Stimulated activated CD8-positive, alpha-beta memory T cell treated with anti-CD3 and anti-CD28 coated beads, Interleukin-4, amount 100 ng/mL, for 4 hours (primary cell): ENCODE measurements at places on chromosomes 2 and 18.
A peak's percentile ranks its signal among the peaks of the same experiment; 100 is the strongest.

DNA sequence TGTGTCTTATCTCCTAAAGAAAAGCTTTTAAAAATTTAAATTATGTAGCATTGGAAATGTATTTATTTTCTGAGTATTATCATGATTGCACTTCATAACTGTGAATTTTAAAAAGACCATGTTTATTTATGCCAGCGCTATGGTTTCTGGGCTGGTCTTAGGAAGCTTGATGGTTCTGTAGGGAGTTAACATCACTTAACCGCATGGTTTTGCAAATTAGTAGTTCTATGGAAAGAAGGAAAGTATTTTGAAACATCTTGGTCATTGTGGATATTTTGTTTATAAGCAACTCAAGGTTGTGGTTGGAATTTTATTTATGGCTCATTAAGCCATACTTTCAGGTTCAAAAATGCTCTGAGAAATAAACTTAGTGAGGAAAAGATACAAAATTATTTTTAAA lies 549.4 kb downstream of the STK39 start:
- DNase-seq: no peak

GRCh38 chr2:226600802-226601201 lies 198.8 kb downstream of the IRS1 start:
- DNase-seq: no peak

DNA sequence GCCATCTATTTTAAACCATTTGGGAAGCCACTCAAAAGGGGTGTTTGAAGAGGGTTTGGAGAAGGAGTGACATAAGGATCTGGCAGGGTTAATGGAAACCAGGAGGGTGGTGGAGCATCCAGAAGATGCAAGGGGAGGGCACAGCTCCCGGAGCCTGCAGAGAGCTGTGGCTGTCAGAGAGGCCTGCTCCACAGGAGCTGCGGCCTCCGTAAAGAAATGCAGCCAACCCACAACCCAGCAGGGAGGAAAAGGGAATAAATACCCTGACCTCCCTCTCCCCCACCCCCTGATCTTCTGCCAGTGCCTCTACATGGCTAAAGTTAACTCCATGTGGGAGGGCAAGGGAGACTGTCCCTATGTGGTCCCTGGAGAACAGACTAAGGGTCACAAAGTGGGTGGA lies 567.1 kb upstream of the POU3F3 start:
- DNase-seq: no peak

- no peak for DNase-seq
Observed at GRCh38 chr2:1929001-1929400, 184.7 kb upstream of the PXDN start.

DNA sequence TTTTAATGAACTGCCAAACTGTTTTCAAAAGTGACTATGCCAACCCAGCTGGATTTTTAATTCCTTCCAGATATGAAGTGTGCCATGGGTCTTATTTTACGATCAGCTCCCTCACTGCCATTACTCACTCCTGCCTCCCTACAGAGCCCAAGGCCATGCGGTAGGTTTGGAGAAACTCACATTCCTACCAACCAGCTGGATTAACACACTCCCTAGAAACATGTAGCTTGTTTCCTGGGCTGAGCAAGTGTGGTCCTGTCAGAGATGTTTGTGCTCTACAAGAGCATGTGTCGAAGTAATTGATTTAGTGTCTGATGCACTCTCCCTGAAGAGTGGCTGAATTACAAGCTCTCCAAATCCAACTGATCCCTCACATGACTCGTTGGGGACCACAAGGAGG lies 82.5 kb downstream of the SPP2 start:
- DNase-seq: no peak

DNA sequence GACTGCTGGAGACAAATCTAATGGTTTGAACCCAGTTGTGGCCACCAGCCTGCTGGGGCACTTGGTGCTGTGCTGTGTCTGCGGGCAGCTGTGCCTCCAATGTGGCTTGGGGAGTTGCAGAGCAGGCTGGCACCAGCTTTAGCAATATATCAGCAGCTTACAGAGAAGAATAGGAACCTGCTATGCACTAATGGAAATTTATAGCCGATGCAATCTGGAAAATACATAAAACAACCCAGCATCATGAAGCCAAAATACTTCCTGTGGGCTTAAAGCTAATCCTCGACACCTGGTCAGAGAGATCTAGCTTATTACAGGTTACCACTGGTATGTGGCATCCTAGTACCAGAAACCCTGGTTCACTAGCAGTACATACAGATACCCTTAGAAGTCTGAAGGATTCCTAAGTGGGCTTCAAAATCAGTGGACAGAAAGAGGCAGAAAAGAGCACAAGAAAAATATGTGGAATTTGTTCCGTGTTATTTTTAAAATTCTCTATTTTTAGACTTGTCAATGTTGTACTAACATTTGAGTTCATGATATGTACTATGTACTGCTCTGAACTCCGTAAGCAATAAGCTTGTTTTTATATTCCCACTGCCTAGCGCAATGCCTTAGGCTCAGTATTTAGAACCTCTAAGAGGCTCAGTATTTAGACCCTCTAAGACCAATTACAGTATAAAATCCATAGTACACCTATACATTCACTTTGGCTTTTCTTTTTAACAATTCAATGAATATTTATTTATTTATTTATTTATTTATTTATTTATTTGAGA lies 194.7 kb downstream of the UXS1 start:
- DNase-seq: no peak

DNA sequence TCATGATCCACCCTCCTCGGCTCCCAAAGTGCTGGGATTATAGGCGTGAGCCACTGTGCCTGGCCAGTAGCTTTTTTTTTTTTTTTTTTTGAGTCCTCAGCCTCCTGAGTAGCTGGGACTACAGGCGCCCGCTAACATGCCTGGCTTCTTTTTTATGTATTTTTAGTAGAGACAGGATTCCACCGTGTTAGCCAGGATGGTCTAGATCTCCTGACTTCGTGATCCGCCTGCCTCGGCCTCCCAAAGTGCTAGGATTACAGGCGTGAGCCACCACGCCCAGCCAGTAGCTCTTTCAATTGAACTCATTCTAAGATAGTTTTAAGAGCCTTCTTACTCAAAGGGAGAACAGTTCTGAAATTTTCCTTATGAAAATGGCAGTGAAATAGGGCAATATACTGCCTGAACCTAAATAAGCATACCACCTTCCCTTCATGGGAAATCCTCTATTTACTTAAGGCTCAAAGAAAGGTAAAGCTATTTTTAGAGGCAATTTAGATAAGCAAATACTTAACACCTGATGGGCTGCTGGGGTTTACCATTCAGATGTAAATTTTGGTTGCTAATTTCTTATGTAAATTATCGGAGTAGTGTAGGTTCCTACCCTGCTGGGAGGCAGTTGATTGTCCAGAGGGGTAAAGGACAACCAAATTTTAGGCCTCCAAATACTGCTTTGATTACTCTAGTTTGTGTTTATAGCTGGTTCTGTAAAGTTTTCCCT lies 144.7 kb downstream of the GREB1L start:
- DNase-seq: no peak

DNA sequence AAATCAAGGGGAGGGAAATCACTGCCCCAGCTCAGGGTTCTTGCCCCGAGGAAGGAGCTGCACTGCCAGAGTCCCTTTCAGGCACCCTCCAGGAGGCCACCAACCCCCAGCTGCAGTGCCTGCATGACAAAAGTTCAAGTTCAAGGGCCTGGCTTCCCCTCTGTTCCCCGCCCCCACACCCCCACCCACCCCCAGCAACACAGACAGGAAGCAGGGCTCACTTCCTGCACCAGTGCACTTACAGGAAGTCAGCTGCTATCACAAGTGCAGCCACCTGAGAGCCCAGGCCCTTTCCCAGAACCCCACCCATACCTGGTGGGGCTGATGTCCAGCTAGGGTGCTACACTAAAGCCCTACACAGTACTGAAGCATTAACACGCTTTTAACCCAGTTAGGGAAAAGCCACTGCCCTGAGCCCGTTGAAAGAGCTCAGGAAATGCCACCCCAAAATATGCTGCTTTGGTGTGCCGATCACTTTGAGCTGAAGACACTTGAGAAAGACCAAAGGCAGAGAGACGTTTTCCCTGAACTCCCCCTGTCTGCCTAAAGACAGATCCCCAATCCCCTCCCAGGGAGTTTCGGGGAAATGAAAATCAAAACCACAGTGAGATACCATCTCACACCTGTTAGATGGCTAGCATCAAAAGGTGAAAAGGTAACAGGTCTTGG lies 109.9 kb upstream of the CAB39 start:
- peak; percentile 28 for DNase-seq

DNA sequence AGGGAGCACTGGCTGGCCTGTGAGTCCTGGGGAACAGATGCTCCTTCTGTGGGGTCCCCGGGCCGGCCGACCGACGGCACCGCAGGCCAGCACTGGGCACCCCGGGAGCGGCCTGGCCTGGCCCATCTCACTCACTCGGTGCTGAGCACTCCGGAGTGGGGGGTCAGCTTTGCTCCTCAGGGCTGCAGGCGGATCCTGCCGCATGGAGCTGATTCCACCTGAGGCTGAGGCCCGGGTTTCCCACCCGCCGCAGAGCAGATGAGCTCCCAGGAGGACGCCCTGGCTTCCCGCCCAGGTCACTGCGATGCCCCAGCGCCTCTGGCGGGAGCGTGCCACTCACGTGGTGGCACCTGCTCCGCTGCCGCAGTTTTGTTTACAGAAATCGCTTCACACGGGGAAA lies 418.6 kb downstream of the GALR1 start:
- no peak for DNase-seq

DNA sequence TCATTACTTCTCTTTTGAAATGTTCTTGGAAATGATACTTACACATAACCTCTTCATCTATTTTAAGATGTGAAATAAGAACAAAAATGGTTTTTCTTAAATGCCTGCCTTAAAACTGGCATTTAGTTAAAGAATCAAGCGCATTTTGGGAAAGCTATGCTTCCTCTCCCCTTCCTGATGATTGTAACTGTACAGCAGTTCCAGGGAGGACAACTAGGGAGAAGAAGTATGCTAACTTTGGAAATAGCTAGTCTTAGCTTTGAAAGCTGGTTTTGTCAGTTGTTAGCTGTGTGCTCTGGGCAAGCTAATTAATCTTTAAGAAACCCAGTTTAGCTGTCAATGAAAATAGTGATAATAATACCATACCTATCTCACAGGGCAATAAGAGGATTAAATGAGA lies 8.4 kb upstream of the ADCYAP1 start:
- no peak for DNase-seq

DNA sequence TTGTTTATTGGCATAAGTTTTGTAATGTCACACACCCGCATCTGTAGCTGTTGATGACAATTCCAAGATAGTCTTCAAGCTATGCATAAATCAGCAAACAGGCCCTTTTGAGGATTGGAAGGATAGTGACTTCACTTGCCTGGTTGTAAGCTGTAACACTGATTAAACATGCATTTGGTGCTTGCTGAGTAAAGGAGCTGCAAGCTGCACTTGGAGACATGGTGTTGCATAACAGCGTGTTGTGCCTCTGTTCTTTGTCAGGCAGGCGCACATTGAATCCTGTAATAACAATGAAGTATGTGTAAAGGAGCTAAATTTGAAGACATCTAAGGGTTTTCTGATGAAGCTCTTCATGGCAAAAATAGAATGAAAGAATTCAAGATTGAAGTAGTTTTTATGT lies 68.7 kb upstream of the TTC27 start:
- DNase-seq: no peak

- DNase-seq: no peak
Observed at GRCh38 chr2:207149249-207150213, 16.2 kb downstream of the KLF7 start.

DNA sequence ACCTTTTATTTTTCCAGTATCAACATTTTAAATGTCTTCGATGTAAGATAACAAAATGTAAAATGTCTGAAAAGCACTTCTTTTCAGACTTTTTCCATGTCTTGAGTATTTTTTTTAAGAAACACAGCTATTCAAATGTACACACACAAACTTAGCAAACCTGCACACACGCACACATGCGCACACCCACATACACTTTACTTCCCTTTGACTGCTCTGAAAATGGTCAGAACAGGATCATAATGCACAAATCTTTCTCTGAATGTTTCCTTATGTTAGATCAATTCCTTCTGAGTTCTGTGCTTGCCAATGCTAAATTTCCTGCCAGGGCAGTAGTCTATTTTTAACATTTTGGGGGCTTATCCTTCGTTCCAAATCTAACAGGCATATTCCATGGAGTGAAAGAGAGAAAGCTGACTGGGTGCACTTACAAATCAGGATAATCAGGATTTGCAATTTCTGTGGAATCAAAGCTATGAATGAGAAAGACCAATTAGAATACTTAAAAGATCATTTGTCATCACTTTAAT lies 136.3 kb downstream of the ZEB2 start:
- DNase-seq: no peak

DNA sequence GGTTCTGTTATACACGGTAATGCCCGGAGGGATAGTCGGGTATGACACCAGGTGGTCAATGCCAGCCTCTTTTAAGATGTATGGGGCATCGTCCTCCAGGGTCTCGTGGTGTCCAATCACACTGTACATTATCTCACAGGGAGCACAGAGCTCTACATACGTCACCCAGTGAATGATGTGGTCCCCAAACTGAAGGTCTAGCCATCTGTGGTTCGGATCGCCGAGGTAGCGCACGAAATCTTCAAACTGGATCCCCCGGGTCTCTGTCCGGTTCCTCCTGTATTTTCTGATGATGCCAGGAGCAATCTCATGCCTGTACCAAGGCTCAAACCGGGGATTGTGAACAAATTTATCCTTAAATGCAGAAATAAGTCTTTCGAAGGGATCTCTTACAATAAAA lies 24.1 kb downstream of the CHST10 start:
- no peak for DNase-seq

- DNase-seq: no peak
Observed at GRCh38 chr18:25425024-25425423, 73.1 kb upstream of the ZNF521 start.

DNA sequence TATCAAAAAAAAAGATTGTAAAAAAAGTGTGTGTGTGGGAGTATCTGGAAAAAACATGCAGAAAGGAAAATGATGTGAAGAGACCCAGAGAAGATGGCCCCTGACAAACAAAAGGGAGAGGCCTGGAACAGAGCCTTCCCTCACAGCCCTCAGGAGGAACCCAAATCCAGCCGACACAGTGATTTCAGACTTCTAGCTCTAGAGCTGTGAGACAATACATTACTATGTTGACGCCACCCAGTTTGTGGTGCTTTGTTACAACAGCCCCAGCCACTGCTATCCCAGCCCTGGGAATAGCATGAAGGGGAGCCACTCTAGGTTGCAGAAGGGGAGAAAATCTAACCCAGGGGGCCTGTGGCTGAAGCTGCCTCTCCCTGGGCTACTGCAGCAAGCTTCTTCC lies 59.0 kb upstream of the ZBTB7C start:
- no peak for DNase-seq
